Activated T-helper 1 cell treated with anti-CD3 and anti-CD28 coated beads, Interleukin-12 subunit alpha, Interleukin-12 subunit beta, Interleukin-2, Interleukin-4 antibody, amounts not matched to agents 30 ng/mL and 10 ng/mL and 1 ng/mL, durations not matched to agents 14 hours and 24 hours and 36 hours (primary cell): ENCODE measurements at places on chromosomes 4 and X.

DNA sequence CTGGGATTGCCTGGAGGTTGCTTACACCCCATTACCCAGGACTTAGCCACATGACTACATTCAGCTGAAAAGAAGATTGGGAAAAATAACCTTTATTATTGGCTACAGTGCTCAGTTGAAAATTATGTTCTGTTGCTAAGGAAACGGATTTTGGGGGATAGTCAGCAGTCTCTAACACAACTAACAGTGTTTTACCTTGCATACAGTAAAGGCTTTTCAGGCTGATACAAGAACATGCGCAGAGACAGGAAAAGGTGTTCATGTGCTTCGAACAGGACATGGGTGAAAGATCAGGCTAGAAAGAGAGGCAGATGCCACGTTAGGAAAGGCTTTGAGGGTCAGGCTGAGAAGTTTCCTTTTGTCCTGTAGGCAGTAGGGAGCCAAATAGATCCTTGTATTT lies 14.8 kb upstream of the RHOH start:
- no peak for DNase-seq

GRCh38 chr4:101348367-101348827 lies 1.1 kb upstream of the PPP3CA start:
- no peak for DNase-seq

- DNase-seq = no peak
Observed at GRCh38 chr4:153034681-153035080, 98.6 kb downstream of the FHDC1 start.

- no peak for DNase-seq
Observed at GRCh38 chrX:10631416-10632145, 11.2 kb upstream of the MID1 start.

DNA sequence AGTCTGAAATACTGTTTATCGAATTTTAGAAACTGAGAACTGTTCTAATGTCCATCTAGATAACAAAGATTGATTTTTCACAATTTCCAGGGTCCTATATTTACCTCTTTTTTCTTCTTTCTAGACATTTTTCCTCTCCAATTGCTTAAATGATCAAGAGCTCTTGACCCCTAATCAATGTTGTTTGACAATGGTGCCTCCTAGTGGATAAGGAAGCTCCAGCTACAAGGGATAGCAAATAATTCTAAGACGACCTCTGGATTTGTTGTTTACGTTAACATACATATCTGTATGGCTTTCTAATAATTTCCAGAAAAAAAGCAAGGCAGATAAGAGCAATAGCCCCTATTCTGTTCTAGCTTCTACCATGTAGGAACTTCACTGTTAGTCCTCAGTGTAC lies 35.8 kb downstream of the GPR82 start:
- no peak for DNase-seq

GRCh38 chrX:101362757-101363156 lies 14.2 kb upstream of the TIMM8A start:
- DNase-seq = no peak

DNA sequence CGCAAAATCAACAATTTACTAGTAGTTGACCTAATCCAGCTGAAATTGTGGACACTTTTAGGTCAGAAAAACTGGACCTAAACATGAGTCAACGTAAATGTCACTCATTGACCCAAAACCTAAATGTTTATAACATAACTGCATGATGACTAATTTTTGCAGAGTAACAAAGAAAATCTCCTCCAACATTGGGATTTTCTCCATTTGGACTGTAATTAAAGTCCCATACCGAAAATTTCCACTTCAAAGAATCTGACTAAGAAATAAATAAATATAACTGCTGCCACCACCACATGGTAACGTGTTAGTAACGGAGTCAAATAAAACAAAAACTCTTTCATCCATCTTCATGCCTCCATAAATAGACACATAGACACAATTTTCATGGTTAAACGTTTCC lies 1.9 kb downstream of the ADGRA3 start:
- DNase-seq = no peak

DNA sequence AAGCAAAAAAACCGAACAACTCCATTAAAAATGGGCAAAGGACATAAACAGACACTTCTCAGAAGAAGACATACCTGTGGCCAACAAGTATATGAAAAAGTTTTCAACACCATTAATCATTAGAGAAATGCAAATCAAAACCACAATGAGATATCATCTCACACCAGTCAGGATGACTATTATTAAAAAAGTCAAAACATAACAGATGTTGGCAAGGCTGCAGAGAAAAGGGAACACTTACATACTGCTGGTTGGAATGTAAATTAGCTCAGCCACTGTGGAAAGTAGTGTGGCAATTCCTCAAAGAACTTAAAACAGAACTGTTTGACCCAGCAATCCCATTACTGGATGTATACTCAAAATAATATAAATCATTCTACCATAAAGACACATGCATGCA lies 436.3 kb downstream of the KLHL13 start:
- DNase-seq = no peak

- DNase-seq = no peak
Observed at GRCh38 chr4:153113061-153113837, 91.0 kb upstream of the TRIM2 start.

DNA sequence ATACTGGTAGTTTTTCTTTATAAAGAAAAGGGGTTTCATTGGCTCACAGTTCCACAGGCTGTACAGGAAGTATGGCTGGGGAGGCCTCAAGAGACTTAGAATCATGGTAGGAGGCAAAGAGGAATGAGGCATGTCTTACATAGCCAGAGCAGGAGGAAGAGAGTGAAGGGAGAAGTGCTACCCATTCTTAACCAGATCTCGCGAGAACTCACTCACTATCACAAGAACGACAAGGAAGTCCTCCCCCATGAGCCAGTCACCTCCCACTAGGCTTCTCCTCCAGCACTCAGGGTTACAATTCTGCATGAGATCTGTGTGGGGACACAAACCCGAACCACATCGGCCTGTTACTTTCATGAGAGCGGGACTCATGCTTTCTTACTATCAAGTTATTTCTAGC lies 240.5 kb downstream of the TENM3 start:
- no peak for DNase-seq

GRCh38 chrX:93538575-93538974 lies 134.8 kb downstream of the NAP1L3 start:
- no peak for DNase-seq

DNA sequence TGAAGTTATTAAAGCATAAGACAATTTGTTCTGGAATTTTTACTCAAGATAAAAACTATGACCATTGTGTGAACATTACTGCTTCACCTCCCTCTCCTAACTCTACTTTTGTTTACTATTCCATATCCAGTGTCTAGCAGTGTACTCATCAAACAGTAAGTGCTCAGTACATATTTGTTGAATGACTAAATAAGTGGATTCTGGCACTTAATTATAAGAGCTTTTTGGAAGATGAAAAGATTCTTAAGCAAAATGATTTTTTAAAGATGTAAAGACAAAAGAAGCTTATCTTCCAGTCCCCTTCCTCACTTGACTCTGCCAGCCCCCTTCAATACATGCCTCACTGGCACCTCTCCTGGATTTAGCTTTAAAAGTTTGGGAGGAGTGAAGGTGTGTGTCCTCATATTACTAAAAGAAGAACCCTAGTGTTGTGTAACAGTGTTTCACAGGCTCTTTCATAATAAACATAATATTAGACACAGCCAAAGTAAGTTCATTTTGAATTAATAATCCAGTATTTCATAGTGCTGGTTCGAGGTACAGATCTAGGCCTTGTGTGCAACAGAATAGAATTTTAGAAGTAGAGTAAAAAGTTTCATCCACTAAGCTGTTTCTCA lies 53.0 kb downstream of the GAB1 start:
- DNase-seq = no peak

DNA sequence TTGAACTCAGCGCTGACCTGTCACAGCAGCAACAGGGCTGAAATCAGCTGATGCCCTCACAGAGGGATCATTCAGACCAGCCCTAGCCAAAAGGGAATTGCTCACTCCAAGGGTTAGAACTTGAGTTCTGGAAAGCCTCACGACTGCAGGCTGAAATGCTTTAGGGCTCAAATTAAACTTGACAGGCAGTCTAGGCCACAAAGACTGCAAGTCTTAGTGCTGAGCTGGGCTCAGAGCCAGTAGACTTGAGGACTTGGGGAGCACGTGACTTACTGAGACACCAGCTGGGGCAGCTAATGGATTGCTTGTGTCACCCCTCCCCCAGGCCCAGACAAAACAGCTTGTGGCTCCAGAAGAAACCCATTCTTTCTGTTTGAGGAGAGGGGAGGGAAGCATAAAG lies 119.0 kb upstream of the SLC6A14 start:
- no peak for DNase-seq

DNA sequence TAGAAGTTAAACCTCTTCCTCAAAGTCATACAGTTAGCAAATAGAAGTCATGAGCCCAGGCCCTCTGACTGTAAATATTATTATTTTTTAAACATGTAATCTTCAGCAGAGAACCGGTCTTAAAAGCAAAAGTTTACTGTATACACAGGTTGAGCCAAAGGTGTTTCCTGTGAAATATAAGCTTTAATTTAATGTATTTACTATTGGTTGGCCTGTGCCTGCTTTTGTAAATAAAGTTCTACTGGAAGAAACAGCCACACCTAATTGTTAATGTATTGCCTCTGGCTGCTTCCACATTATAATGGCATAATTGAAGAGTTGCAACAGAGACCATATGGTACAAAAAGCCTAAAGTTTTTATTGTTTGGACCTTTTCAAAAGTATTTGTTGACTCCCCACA lies 61.0 kb upstream of the PRDM8 start:
- DNase-seq = no peak

DNA sequence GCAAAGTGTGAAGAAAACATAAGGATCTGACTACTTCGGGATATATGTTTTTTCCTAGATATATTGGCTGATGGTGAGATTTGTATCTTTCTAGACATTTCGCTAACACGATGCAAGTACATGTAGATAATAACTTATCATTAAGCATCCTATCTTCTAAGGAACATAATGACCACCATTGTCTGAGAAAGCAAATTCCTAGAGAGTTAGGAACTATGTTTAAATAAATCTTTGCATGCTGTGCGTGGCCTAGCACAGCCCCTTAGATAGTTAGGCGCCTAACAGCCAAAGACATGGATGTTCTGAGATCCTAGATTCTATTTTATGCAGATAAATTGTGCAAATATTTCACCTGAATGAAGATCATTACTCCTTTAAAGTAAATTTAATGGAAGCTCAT lies 3.0 kb downstream of the COL4A6 start:
- DNase-seq = no peak

DNA sequence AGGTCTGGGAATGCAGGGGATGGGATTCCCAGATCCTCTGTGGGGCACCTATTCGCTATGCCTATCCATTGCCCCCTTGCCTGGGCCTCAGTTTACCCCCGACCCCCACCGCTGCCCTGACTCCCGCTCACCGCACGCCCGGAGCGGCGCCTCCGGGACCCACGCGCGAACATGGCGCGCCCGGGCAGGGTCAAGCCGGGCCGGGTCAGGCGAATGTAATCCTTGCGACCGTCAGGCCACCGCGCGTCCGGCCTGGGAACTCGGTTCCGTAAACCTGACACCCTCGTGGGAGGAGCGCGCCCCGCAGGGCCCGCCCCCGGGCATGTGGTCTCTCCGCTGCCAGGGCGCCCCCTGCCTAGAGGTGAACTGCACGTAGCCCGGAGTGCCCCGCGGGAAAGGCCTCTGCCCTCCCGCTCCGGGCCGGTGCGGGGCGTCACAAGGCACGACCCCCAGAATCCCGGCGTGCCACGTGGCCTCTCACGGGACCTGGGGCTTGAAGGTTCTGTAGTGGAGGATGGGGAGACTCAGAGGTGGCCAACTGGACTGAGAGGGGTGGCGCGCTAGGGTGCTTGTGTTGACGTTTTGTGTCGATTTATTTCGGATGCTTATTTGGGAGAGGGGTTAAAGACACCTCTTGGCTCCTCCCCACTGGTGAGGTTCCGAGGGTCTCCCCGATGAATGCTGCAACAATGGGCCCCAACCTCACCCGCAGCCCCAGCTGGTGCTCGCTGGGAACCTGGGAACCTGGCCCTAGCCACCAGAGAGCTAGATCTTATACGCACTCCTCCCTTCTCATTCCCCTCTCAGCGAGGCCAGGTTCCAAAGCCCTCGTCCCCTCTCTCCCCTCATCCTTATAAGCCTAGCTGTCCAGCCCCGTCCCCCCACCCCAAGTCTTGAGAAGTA lies at the start of gene PRICKLE3:
TSS of gene PRICKLE3 (minus strand) at position 249 of the 903 bp plus-strand sequence. CDS start at position 173, 76 bp downstream.
- peak; percentile 67 for DNase-seq

GRCh38 chrX:12868747-12869146 lies 1.9 kb downstream of the TLR7 start:
- DNase-seq = no peak

- DNase-seq = no peak
Observed at GRCh38 chrX:96480081-96480480, 204.6 kb upstream of the DIAPH2 start.

DNA sequence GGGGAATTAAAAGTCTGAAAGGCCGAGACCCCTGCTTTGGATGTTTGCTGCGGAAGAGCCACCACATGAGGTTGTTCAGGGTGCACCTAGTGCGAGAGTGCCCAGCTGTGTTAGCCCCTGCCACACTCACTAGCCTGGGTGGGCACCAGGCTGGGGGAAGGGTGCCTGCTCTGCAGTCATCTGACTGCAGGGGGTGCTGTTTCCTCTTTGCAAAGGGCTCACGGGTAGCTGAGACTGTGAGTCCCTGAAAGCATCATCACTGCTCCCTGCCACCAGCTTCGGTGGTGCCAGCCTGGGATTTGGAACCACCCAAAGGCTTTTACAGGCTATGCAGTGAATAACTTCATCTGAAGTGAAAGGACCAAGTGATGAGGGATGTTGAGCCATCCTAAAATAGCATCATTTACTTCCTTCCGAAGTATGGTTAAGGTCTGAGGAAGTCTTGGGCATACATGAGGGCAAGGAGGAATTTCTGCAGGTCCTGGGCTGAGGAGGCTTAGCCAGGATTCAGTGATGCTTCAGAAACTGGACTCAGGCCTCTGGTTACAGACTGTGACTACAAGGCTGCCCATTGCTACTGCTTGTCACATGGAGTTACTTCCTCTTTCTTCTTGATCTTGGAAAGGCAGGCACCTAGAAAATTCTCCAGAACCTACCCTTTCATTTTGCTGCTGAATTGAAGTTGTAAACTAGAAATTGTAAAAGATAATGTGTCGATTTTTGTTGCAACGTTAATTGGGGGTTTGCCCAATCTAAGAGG lies 293.2 kb upstream of the PRPS2 start:
- DNase-seq = no peak

GRCh38 chr4:153789741-153790499 lies 1.0 kb upstream of the SFRP2 start:
- DNase-seq = no peak

GRCh38 chr4:179595671-179596410 lies 2153.6 kb upstream of the AGA start:
- DNase-seq = no peak

- DNase-seq = no peak
Observed at GRCh38 chr4:3241898-3242524, 6.9 kb upstream of the MSANTD1 start.

DNA sequence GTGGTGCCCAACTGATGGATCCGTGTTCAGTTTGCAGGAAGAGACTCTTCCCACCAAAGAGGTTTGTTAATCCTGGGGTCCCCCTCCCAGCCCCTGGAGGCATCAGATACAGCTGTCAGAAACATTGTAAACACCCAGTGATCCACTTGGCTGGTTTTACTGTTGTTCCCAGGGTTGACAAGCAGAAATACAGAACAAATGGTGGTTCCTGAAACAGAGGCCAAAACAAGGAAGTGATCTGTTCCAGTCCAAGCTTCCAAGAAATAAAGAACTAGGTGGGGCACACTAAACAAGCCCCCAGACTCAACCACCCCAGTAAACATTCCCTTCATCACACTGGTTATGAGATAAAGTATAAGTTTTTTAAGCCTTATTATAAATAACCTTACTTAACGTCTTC lies 1.4 kb downstream of the TMLHE start:
- DNase-seq = no peak

GRCh38 chr4:79381161-79381560 lies 26.9 kb downstream of the GK2 start:
- no peak for DNase-seq
